ENCODE measurements at places on chromosomes 3 and 15. TPM values are rescaled to one million over a fixed set of nuclear protein-coding genes. Genes with fewer than 3 reads are reported as not detected.

The ADCY5 gene
- total RNA-seq, result 1.6 TPM

The ITIH3 gene
- not detected for total RNA-seq

The LRRC34 gene
- total RNA-seq, result 4.2 TPM

The MYL3 gene
- total RNA-seq, result not detected

The CILP gene
- total RNA-seq, result 0.03 TPM

The RYK gene
- 56.3 TPM for total RNA-seq

The TEX55 gene
- total RNA-seq, result not detected

The ELL3 gene
- total RNA-seq, result 101 TPM

The PPARG gene
- total RNA-seq, result 60.2 TPM

The SNX22 gene
- total RNA-seq, result 0.18 TPM

The ISLR2 gene
- not detected for total RNA-seq

The TM4SF4 gene
- total RNA-seq, result 981 TPM

The CLEC3B gene
- not detected for total RNA-seq

The AGTR1 gene
- not detected for total RNA-seq

The ZMYND10 gene
- 0.48 TPM for total RNA-seq

The PIK3CB gene
- total RNA-seq, result 10.3 TPM

The STXBP5L gene
- total RNA-seq, result not detected

The C3orf70 gene
- total RNA-seq, result not detected

The SLC25A26 gene
- total RNA-seq, result 17.4 TPM

The FBXW12 gene
- not detected for total RNA-seq

The PLIN1 gene
- 0.03 TPM for total RNA-seq

The CACNA2D2 gene
- total RNA-seq, result 0.42 TPM

The CCDC80 gene
- 0.41 TPM for total RNA-seq

The SELENOS gene
- total RNA-seq, result 56.6 TPM

The GFM1 gene
- 30.9 TPM for total RNA-seq

The FYTTD1 gene
- total RNA-seq, result 41.6 TPM

The ITIH1 gene
- total RNA-seq, result 0.08 TPM

The YEATS2 gene
- total RNA-seq, result 17.1 TPM

The AMIGO3 gene
- total RNA-seq, result 2.7 TPM

The ZNF620 gene
- total RNA-seq, result 2.1 TPM

The LRRC2 gene
- total RNA-seq, result 0.52 TPM

The HDAC11 gene
- total RNA-seq, result 10.6 TPM

The NTRK3 gene
- not detected for total RNA-seq

The XRN1 gene
- 8.1 TPM for total RNA-seq

The PLSCR2 gene
- not detected for total RNA-seq

The CDV3 gene
- 79.6 TPM for total RNA-seq

The DCP1A gene
- total RNA-seq, result 7.3 TPM

The UNC13C gene
- total RNA-seq, result not detected

The FSIP1 gene
- 0.48 TPM for total RNA-seq

The GMPPB gene
- 45.1 TPM for total RNA-seq
